ENCODE measurements at places on chromosomes 5 and 9.

- DNase-seq: no peak
Measured at GRCh38 chr5:140966293-140967225, at the start of gene PCDHAC2. Gene PCDHAC2 (plus strand): TSS chr5:140966476. CDS start chr5:140966767, 291 bp downstream.

DNA sequence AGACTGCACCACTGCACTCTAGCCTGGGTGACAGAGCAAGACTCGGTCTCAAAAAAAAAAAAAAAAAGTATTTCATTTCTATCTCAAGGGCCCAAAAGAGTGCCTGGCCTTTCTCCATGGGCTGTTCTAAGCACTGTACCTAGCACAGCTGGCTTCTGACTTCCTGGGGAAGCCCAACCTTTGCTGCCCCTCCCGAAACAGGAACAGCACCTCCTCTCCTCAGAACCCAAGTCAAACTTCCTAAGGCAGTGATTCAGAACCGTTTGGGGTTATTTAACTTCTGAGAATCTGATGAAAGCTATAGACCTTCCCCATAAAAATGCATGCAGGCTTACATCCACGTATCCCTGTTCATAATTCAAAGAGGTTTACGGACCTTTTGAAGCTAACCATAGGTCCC is 57.8 kb downstream of the NRG2 start:
- DNase-seq: no peak

DNA sequence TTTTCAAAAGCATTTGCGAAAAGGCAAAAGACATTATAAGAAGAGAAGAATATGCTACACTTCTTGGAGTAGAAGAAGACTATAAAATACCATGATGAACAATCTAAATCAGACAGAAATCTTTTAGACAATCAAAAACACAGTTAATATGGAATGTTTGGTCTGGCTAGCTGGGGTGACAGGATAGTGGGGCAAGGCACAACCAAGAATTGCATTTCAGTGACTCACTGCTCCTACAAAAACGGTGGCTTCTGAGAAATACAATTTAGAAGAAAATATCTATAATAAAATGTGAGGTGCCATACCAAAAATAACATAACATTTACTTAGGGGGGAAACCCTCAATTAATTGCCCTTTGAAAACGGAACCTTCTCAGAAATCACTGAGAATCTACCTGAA is 363.4 kb downstream of the NPR3 start:
- no peak for DNase-seq

DNA sequence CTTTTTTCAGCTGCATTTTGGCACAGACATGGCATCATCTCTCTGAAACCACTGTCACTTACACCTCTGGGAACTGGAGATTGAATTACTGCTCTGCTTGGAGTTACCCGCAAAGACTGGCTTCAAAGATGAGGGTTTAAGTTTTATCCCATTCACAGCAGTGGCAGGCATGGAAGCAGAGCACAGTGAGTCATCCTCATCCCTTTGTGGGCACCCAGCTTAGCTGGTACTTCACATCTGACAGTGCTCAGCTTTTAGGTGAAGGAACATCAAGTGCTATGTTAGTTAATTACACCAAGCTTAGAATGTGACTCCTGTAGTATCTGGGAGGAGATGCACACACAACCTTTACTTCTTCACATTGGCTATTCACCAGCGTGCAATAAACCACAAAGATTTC is 24.8 kb upstream of the ALDH1A1 start:
- no peak for DNase-seq

- DNase-seq: no peak
Measured at GRCh38 chr9:22240619-22241018, 206.0 kb upstream of the DMRTA1 start.

DNA sequence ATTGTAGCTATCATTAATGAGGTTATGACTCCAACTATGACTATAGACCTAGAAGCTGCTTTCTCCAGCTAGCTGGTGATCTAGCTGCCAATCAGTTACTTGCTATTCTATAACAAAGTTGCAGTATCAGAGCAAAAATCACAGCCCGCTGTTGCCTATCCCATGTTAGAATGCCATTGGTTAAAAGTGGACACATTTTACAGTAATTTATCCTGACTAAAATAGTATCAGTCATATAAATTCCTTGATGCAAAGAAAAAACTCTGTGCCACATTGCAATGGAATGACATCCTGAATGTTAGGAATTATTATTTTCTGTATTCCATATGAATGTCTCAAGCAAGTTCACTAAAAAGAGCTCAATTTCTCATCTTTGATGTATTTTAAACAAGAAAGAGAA is 626.5 kb downstream of the PDE4D start:
- DNase-seq: no peak

DNA sequence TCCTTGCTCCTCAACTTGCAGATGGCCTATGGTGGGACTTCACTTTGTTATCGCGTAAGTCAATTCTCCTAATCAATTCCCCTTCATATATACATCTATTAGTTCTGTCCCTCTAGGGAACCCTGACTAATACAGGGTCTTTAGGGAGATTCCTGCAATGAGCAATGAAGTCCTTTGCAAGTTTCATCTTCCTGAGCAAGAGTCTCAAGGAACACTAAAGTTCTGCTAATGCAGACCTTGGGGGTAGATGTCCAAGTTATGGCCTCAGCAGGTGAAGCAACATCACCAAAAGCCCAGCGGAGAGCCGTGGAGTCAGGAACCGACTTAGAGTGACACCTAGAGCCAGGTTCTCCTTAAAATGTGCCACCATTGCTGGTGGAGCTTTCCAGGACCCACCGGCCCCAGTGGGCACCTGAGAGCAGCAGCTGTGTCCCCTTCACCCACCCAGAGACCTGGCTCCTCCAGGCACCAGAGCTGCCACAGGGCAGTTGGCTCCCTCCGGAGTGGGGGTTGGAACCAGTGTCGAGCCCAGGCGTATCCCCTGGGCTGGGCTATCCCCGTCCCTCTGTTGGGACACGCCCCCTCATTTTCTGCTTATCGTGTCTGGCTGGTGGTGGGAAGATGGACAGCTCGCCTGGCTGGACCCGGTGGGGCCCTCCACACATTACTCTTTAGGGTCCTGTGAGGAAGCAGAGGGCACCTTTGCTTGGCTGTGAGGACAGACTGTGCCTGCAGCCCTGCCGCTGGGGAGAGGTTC is 10.9 kb upstream of the FCN1 start:
- no peak for DNase-seq

- DNase-seq: no peak
Measured at GRCh38 chr9:2620919-2621721, 467 bp upstream of the VLDLR start.

DNA sequence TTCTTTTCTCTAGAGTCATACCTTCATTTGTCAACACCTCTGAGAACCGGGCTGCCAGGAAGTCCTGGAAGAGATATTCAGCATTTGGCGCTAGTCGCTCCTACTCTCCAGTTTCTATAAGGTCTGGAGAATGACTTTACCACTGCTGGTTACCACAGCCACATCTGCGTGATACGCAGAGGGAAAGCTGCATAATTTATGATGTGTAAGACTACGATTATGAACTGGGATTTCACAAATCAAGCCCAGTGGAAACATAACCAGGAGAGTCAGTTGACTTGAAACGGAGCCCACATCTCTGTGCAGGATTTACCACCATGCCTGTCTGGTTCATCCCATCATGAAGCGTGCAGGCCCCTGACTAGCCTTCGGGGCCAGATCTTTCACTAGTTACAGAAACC is 72.6 kb downstream of the FGF1 start:
- DNase-seq: no peak

DNA sequence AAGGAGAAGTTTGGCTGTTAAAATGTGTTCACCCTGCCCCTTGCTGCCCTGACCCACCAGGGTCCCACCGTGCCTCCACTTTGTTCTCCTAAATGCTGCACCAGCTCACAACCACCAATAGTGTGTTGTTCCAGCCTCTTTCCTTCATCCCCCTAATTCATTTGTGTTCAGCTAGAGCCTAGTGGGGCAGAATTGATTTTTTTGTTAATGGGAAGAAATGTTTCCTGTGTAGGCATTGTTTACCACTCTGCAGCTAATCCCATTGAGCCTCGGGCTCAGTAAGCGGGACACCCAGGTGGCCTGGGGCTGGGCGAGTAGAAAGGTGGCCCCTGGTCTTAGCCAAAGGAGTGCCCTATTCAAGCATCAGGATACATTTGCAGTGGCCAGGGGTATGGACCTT is 127.6 kb downstream of the MVB12B start:
- no peak for DNase-seq

DNA sequence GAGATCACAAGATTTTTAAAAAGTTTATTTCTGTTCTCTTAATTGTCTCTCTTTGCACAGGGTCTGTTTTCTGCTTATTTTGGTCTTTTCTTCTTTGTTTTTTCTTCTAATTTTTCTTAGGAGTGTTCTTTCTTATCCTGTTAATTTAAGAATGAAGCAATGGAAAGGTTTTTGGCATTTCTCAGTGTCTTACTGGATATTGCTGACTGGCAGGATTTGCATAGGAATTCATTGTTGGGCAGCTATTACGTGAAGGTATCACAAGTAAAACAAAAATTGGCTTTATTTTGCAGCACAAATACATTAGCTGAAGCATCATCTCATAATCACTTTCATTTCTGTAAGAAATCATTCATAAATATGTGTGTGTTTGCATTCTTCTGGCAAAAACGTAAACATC is 566.9 kb upstream of the CDH6 start:
- no peak for DNase-seq

DNA sequence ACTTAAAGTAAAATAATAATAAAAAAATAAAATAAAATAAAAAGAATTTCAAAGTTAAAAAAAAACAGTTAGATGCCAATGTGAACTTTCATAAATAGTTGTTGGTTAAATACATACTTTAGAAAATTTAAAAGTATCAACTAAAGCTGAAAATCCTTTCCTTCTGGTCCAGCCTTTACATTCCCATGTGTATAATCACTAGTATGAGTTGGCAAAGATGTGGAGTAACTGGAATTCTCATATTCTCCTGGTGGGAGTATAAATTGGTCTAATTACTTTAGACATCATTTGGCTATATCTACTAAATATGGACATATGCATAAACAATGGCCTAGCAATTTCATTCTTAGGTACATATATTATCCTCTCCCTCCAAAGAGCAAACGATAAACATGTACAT is 619.9 kb downstream of the PTPRD start:
- no peak for DNase-seq

DNA sequence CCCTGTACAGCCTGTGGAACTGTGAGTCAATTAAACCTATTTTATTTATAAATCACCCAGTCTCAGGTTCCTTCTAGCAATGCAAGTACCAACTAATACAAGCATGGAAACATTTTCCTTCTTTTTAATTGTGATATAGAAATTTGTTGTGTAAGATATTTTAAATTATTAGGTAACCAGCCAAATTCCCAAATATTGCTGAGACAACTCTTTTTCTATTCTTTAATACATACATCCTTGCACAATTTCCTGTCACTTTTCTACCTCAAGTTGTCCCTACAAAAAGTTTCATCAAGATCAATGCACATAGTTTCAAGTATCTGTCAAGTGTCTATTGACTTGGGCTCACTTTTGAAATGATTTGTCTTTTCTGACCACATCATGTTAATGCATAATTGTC is 488.6 kb downstream of the ACTL7B start:
- no peak for DNase-seq

- DNase-seq: no peak
Measured at GRCh38 chr5:28344836-28345433, 1306.5 kb upstream of the CDH9 start.

- DNase-seq: no peak
Measured at GRCh38 chr5:135112008-135112725, 78.1 kb upstream of the PITX1 start.

- DNase-seq: no peak
Measured at GRCh38 chr5:78647838-78648358, 674 bp downstream of the LHFPL2 start.

GRCh38 chr9:75892216-75892911 is 1.9 kb downstream of the PCSK5 start:
- DNase-seq: no peak

Measured in stimulated activated CD8-positive, alpha-beta memory T cell treated with anti-CD3 and anti-CD28 coated beads, Interleukin-2, amount 100 ng/mL, for 1 hour (primary cell).